Forelimb muscle (tissue), 1 donor: ENCODE measurements at places on chromosomes 12 and 14.

GRCh38 chr14:69059658-69060623, 80.8 kb upstream of the ACTN1 start:
- DNase-seq, result no peak

DNA sequence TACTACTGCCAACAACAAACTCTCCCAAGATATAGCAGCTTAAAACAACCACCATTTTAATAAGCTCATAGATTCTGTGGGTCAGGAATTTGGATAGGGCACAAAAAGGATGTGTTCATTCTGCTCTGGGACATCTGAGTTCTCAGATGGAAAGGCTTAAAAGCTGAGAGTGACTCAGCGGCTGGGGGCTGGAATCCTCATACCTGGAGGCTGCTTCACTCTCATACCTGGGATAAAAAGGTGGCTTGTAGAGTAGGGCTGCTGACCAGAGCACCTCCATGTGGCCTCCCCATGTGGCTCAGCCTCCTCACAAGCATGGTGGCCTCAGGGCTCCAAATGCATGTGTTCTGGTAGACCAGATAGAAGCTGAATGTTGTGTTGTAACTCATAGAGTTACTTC, 20.2 kb upstream of the PELI2 start:
- DNase-seq, result no peak

DNA sequence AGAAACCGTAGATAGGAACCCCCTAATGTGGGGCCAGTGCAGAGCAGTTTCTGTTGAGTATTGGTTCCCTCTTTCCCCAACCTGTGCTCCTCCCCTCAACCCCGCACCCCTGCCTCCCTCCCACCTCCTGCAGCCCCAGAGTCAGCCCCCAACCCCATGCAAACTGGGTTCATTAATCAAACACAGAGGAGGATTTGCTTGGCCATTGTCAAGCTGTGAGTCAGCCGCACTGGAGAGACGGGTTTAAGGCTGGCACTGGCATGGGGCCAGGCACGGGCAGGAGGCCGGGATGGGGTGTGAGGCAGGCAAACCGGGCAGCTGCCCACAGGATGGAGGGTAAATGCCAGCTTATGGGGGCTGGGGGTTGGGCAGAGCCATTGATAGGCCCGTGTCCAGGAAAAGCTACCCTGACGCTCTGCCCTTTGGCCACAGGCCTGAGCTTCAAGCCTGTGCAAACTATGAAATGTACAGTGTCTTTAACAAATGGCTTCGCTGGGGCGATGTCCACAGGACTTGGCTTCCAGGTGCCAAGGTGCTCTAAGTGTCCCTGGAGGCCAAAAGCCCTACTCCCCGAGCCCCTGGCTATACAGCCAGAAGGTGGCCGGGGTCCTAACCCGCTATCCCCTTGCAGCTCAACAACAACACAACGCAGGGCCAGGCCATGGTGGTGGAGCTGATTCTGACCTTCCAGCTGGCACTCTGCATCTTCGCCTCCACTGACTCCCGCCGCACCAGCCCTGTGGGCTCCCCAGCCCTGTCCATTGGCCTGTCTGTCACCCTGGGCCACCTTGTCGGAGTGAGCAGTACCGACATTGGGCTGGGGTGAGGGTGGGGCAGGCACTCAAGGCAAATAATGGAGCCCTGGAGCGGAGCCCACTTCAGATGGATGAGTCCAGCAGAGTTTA, 1.4 kb downstream of the AQP5 start:
- no peak for DNase-seq

DNA sequence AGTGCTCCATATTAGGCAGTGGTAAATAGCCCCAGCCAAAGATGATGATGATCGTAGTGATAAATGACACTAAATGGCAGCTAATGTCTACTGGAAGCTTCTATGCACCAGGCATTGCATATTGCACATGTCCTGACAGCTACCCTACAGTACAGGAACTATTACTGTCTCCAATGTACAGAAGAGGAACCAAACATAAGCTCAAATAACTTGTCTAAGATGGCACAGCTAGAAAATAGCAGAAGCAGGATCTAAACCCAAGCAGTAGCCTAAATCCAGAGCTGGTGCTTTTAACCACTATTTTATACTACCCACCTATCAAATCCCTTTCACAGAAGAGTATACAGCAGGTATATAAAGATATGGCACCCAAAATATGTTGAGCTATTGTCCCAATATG, 28.9 kb downstream of the ESR2 start:
- no peak for DNase-seq

DNA sequence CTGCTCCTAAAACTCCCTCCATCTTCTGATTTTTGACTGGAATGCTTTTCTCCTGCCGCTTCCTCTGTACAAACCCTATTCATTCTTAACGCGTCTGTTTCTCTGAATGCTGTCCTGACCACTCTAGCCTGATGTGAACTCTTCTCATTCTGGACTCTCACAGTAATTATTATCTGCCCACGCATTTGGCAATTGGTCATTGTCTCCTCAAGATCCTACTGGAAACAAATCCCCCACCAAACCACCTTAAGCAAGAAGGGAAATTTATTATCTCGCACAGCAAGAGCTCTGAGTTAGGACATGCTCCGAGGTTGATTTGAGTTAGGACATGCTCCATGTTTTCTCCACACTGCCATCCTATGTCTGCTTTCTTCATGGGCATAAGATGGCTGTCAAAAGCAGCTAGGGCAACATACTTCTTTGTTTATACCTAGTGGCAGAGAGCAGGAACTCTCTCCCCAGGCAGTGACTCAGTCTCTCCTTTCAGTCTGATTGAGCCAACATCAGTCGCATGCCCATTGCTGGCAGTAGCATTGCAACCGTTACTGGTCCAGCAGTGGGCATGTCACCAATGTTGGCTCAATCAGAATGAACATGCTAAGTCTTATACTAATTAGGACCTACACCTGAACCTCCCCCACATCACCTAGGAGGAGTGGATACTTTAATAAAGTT, 102.2 kb downstream of the SSPN start:
- DNase-seq, result no peak

- no peak for DNase-seq
These were observed 44.4 kb downstream of the BICD1 start for GRCh38 chr12:32151086-32151485.

DNA sequence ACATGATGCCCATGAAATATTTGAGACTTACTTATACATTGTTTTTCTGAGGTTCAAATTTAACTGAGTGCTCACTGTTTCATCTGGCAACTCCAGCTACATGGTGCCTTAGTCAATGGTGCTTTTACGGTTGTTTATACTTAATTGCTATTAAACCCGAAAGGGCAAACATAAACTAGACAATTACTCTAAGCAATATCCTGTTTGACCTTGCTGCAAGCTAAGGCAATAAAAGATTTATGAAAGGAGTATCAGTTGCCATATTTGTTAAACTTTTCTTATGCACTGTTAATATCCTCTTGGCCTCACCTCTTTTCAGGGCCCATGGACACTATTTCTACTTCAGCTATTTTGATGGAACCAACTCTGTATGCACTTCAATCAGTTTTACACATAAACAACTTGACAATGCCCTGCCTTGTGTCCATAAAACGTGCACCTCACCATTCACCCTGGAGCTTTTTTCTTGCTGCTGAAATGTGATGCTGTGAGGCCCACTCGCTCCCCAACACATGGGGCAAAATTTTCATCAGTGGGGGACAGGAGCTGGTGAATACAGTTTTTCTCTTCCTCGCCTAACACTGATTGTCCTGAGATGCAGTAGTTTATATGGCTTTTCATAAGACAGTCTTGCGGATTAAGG, 64.1 kb upstream of the HIF1A start:
- DNase-seq, result no peak

- no peak for DNase-seq
These were observed 42.1 kb downstream of the TSPAN9 start for GRCh38 chr12:3119192-3119755.

DNA sequence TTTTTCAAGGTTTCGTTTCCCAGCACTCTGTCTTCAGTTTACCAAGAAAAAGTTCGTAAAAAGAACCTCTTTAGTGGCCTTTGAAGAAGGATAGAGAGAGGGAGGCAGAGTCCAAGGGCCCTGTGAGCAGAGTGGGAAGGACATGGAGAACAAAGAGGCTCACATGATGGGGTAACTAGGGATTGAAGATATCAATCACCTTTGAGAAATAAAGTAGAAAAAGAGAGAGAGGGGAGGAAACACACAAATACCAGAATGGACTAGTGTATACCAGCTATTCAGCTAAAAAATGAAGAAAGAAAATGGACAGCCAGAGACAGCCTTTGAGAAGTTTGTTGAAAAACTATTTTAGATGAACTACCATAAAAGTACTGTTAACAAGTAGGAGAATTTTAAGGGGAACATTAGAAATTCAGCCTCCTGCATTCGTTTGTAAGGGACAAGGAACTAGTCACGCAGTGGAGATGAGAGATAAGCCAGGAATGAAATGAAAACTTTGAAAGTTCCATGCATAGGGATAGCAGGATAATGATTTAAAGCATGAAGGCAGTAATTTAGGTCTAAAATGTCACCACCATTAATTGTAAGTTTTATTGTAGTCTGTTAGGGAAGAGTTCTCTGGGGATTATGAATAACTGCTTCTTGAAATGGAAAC, 82.1 kb downstream of the SPTSSA start:
- DNase-seq, result no peak

DNA sequence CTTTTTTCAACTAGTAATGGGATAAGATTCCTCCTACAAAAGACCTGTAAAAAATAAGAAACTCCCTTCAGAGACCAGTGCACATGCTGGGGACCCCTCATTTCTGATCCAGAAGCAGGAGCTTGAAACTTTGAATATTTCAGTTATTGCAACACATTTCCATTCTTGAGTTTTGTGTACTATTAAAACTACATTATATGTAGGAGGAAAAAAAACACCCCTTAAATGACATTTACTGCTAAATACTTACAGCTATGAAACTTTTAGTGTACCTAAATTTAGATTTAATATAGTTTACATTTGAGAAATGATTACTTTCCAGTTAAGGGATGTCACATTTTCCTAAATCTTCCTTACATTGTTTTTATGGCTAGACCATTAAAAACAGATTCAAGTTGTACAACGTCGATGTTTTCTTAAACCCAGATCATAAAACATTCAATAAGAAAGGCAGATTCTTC, 4.1 kb downstream of the LRIG3 start:
- DNase-seq, result no peak

GRCh38 chr12:71945883-71946282, 7.2 kb downstream of the TPH2 start:
- no peak for DNase-seq

GRCh38 chr14:64968651-64969050, 3.5 kb downstream of the RAB15 start:
- DNase-seq, result no peak

DNA sequence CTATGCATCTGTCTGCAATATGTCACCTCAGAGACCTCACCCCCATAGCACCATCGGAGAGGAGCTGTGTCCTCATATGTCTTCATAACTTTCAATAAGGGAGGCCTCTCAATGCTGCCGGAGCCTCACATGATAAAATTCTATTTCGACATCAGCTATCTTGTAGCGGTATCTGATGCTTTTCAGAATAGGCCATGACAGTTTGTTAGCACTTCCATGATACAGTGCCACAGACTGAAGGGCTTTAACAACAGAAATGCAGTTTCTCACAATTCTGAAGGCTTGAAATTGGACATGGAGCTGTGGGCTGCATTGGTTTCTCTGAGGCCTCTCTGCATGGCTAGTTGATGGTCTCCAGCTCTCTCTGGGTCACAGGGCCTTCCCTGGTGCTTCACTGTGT, 125.0 kb upstream of the PZP start:
- DNase-seq, result no peak

DNA sequence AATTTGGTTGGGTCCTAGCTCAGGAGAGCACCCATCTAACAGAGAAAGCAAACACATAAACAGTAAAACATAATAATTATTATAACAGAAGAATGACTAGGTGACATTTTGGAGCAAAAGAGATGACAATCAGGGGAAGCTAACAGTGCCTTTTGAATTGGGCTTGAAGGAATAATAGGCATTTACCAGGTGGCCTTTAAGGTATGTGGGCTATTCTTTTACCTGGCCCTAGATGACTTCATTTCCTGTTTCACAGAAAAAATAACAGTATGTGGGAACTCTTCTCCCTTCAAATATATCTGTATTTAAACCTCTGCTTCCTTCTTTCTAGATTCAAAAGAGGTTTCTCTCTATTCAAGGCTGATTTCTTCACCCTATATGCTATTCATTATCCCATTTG, 3.8 kb downstream of the IRAK4 start:
- DNase-seq, result no peak

GRCh38 chr12:43937947-43938346, 102.1 kb downstream of the TMEM117 start:
- no peak for DNase-seq

DNA sequence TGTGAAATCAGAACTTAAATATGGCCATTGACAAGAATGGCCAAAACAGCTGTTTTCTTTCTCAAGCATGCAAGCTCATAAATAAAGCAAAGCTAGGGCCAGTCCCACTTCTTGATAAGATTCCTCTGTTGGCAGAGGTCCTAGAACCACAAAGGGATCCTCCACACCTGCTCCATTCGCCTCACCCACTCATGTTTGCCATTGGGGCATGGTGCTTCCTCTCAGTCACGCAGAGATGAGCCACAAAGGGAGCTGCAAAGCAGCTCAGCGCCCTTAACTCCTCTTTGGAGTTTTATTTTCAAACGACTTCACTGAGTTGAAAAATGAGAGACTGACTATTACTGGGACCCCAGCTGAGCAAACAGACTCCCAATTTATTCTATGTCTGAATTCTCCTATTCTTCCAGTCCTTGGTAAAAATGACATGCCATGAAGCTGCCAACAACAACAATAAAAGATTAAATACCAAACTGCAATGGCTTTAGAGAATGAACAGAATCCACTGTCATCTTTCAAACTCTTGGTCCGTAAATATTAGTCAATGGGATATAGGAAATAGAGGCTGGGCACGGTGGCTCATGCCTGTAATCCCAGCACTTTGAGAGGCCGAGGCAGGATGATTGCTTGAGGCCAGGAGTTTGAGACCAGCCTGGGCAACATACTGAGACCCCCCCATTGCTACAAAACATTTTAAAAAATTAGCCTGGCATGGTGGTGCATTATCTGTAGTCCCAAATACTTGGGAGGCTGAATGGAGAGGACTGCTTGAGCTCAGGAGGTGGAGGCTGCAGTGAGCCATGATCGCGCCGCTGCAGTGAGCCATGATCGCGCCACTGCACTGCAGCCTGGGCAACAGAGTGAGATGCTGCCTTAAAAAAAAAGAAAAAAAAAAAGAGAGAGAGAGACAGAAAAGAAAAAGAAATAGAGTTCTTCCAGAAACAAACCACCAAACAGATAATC, 16.4 kb downstream of the MANSC1 start:
- no peak for DNase-seq

GRCh38 chr14:60204843-60205774, 39.9 kb upstream of the DHRS7 start:
- DNase-seq, result no peak
